ENCODE measurements at places on chromosomes 4 and X.

- no peak for DNase-seq
Measured at GRCh38 chr4:102599455-102599854, 98.3 kb downstream of the NFKB1 start.

DNA sequence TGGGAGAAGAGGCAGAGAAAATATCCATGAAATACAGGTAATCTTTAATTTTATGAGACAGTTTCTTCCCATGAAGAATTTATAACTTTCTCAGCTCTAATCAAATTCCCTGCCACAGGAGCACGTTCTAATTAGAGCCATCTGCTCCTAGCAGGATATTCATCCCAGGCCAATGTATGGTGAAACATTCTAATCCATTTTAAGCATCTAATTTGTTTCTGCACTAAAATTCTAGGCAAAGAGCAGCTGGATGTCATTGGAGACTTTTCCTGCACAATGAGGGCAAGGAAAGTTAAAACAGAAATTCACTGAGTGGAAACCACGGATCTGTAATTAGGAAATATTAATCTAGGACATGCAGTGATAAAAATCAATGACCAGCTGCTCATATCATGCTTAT lies 107.7 kb upstream of the ZFP42 start:
- DNase-seq = no peak

DNA sequence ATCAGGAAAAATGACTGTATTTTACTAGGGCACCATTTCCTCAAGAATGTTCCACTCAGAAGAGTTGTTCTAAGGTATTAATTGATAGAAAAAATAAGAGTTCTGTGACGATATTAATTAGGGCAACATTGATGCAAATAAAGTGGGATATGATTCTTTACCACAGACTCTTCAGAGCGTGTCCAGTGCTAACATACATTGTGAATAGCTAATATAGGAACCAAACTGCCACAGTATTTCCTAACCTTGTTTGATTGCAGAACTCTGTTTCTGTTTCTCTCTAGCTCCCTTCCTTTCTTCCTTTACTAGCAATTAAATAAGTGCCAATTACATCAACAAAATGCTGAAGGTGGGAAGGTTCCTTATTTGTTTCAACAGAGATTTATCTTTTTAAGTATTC lies 154.1 kb upstream of the CPEB2 start:
- DNase-seq = no peak

DNA sequence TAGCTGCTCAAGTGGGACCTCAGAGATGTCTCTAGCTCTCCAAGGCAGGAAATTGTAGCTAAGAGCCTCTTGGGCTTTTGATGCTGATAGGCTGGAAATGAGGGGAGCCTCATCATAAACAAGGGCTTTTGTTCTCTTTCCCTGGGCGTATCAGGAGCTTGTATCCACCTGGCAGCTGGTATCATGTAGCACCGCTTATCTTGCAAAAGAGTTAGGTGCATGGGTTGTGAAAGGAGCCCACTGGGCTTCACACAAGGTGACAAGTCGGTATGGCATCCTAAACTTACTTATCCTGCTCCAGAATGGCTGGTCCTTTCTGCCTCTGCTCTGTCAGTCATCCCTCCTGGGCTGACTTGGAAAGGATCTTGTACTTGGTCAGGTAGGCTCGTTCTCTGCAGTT lies 565.8 kb downstream of the GRXCR1 start:
- no peak for DNase-seq

DNA sequence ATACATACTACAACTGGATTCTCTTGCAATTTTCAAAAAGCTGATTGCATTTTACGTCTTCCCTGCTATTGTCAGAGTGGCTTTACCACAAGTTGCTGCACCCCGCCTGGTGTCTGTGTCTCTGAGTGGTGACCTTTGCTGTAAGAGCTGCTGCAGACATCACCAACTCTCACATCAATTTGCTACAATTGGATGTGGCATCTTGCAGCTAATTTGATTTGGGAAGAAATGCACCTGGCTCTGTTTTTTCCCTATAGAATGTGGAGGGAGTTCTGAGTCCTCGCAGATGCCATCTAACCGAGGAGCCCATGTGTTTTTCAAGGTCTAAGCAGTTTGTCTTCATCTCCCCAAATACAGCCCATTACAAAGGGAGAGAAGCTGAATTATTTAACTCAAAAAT lies 73.8 kb upstream of the PHOX2B start:
- DNase-seq = no peak

- no peak for DNase-seq
Measured at GRCh38 chr4:60663769-60664168, 536.4 kb upstream of the ADGRL3 start.

DNA sequence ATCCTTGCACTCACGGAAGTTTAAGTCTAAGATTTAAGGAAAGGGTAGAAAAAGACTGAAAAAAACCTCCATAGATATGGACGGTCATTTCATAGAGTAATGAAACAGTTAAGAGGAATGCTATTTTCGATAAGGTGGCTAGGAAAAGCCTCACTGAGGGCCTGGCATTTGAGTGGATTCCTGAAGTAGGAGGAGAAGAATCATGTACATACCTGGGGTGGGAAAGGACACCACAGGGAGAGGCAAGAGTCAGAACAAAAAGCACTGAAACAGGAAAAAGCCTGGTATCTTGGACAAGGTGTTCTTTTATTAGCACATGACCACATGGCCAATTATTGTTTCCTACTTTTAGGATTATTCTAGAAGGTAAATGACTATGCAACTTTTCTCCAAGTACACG lies 547.2 kb upstream of the DIPK2B start:
- DNase-seq = no peak

GRCh38 chrX:15204130-15204751 lies 65.6 kb downstream of the ASB9 start:
- no peak for DNase-seq

GRCh38 chr4:67204441-67204840 lies 340.9 kb downstream of the CENPC start:
- DNase-seq = no peak

- DNase-seq = no peak
Measured at GRCh38 chrX:109830704-109831206, 97.7 kb upstream of the ACSL4 start.

DNA sequence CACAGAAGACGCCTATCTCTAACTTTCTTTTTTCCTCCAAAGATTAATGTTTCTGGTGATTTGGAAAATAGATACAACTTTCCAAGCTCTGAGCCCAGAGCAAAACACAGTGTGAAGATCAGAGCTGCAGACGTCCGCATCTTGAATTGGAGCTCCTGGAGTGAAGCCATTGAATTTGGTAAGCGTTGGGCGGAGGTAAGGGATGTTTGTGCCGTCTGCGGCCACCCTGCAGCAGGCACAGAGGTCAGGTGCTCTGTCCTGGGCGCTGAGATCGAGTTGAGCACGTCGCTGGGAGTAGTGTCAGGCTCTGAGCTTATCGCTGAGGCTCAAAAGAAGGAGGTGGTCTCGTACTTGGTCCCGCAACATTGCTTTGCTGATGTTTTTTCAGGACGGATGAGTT lies 31.8 kb downstream of the CSF2RA start:
- no peak for DNase-seq

GRCh38 chr4:85870298-85871083 lies 395.5 kb downstream of the ARHGAP24 start:
- no peak for DNase-seq

GRCh38 chrX:115639334-115639880 lies 78.4 kb downstream of the PLS3 start:
- no peak for DNase-seq

DNA sequence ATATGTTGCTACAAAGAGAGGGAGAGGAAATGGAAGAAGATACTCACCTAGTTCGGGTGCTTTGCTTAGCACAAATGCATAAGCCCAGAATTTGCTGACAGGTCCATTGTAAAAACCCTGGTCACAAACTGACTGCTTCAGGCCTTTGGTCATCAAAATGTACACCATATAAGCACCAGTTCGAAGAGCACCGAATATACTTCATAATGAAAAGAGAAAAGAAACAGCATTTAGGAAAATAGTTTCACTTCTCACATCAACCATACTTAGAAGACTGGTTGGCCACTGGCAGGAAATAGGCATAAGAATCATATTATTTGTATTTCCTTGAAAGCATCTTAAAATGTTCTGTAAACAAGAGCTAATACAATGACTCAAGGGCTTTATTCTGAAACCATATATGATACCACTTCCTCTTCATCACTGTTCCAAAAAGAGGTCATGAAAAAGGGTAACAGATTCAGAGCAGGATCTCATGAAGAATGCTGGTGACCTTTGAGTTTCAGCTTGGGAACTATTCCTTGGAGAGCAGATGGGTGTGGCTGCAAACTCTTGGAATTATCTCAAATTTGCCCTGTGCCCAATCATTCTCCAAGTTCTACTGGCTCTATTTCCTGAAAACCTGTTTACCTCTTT lies 138.7 kb downstream of the ELOVL6 start:
- no peak for DNase-seq

DNA sequence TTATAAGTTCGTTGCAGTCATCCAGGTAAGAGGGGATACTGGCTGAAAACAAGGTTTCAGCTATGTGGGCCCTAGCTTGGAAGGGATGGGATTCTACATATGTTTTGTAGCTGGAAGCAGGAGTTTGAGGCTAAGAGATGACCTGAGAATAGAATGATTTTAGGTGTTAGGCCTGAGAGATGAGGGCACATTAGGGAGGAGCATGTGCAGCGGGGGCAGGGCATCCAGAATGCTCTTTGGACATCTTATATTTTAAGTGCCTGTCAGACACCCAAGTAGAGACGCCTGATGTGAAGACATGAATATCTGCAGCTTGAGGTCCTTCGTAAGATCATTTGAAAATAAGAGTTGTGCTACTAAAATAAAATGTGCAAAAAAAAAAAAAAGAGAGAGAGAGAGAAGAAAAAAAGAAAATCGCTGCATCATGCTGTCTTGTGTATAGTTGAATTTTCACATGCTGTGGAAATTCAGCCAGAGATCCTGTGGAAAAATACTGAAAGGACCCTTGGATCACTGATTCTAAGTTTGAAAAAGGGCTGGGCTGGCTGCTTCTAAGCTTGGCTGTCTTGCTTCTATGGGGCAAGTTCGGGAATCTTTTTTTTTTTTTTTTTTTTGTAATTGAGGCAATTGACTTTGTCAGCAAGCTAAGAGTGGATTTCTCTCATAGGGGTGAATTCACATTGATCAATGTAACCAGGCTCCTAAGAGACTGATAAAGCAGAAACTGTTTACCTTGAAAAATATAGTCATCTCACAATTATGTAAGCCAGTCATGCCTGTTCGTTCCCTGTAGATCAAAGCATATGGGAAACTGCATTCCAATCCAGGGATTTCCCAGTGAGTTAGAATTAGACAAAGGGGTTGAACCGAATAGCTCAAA lies 341.0 kb upstream of the GATB start:
- DNase-seq = no peak

- no peak for DNase-seq
Measured at GRCh38 chr4:2116687-2117400, 57.7 kb downstream of the NAT8L start.

DNA sequence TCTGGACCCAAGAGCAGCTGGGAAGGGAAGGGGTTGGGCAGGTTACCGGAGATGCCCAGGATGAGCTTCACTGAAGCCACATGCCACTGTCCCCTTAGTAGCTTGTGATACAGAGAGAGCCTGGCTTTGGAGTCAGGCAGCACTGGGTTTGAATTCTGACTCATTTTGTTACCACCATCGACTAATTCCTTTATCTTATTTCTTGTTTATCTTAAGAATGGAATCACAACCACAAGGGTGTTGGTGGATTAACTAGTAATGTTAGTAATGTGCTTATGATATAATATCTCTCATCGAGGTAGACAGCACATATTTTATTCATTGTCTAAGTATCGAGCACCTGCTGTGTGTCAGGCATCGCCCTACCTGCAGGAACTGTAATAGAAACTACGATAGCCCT lies 17.7 kb upstream of the STX18 start:
- no peak for DNase-seq

GRCh38 chrX:75181721-75182120 lies 25.6 kb upstream of the ABCB7 start:
- DNase-seq = no peak

DNA sequence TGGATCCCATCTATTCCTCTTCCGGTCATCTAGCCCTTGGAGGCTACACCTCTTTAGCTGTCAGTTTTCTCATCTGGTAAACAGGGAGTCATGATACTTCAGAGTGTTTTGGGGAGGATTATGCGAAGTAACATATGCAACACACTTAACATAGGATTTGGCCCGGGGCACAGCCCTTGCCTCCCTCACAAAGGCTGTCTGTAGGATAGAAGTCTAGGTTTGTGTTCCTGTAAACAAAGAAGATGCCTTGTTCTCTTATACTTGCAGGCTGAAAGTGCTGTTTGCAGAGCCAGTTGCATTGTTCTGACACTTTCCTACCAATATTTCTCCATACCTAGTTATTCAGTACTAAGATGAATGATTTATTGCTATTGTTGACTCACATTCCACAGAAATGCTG lies 2.2 kb upstream of the APELA start:
- no peak for DNase-seq

GRCh38 chrX:129769467-129770154 lies 10.1 kb upstream of the SASH3 start:
- DNase-seq = no peak

DNA sequence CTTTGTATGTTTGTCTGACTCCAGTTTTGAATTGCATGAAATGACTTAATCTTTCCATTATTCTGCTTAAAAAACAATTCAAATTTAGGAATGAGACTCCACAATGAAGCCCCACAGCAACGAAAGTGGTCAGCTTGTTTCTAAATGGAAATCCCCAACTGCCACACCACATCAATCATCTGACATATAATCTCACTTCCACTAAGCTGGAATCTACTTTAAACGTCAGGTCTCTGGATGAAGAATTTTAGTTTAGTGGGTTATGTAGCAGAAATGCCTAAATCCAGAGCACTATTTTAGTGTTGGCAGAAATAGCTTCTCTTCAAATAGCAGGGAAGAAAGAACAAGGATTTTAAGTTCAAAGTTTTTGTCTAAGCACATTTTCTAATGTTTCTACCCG lies 1.7 kb upstream of the BMP2K start:
- no peak for DNase-seq

DNA sequence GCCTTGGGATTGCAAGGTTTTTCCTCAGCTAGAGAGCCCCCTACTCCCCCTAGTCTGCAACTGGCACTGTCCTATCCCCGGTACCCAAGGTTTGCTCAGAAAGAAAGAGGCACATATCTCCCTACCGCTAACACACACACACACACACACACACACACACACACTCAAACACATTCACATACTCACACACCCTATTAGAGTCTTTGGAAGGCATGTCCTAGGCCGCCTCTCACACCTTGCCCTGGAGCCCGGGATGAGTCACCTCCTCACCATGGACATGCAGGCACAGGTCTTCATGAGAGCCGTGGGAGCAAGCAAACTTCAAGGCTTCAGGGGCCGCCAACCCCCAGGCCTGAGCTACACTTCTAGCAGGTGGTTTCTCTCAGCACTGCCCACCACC lies 49.2 kb downstream of the PJA1 start:
- no peak for DNase-seq

DNA sequence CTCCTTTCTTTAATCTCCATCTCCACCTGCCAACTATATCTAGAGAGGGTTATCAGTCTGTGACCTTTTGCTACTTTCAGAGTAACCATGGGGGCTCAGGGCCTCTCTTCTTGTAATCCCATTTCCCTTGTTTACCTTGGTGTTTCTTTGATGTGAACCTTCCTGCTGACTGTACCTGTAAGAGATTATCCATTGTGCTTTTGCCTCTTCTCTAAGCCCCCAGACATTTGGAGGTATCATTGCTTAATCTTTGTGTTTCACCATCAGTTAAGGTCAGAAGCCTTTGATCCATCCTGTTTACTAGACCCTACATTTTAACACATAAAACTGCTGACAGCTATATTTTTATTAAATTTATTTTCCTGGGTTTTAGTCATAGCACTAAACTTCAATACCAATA lies 111.8 kb upstream of the RAP2C start:
- no peak for DNase-seq

Measured in T1000 (cell line).